ENCODE measurements at places on chromosomes 7 and 10.

DNA sequence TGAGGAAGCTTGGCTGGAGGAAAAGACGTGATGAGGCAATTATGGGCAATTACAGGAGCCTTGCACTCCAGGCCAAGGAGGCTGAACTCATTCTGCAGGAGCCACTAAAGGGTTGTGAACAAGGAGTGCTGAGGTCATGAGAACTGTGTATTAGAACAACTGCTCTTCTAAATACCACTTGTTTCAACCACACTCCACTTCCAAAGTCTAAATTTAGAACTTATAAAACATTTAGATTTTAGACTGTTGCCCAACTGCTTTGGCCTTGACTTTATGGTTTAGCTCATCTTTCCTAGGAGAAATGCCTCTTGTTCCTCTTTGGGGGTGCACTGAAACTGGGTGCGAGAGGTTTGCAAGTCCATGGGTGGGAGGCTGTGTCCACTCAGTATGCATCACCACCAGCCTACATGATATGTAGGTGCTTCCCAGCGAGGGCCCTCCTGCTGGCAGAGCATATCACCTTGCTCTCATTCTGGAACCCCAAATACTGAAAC lies 199.7 kb upstream of the AOAH start:
- no peak for DNase-seq

DNA sequence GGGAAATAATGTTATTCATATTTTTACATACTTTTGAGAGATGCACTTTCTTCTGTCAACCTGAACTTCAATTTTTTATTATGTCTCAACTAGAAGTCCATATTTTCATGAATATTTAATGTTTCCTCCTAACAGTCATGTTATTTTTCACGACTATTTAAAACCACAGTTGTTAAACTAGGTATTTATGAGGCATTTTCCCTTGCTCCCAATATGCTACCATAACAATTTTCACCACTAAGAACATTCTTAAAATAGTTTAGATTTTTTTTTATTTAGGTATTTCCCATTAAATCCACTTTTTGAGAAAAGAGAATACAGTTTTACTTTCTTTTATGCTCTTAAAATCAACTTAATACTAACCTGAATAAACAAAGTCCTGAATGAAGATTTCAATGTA lies 89.4 kb downstream of the JAZF1 start:
- no peak for DNase-seq

DNA sequence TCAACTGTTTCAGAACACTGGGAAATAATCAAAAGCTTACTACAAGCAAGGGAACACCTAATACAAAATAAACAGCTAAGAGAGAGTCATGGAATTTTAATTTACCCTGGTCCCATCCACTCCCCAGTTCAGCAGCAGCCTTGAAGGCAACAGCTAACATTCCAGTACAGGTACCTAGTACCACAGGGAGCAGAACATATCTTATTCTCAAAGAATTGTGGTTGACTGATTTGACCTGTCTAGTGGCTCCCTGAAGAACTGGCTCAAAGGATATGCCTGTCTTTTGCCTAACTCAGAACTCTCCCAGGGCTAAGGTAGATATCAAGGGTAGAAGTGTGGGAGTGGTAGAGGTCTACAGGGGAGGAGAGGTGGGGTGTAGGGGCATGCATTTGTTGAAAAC lies 32.3 kb downstream of the SMURF1 start:
- no peak for DNase-seq

GRCh38 chr10:110508806-110509544 lies 11.3 kb downstream of the DUSP5 start:
- no peak for DNase-seq
